Femur (tissue), 1 donor: ENCODE measurements at places on chromosomes 7 and 10.

- no peak for DNase-seq
Observed at GRCh38 chr7:24052572-24053260, 231.3 kb upstream of the NPY start.

GRCh38 chr7:132200141-132200540, 376.1 kb downstream of the PLXNA4 start:
- DNase-seq, result no peak

DNA sequence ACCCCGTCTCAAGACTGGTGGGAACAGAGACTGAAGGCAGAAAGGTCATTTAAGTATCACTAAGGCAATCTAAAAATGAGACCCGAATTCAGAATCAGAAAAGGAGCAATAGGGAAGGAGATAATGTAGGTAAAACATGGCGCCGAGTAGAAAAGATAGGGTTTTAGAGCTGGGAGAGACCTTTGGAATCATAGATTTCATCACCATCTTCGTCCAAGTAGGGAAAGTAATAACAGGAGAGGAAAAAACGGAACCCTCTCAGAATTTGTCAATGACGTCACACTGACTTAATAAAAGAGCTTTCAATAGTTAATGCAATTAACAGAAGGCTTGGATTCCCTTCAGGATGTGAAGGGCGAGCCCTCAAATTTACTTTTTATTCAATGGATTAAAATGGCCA, 1.0 kb upstream of the UBN2 start:
- no peak for DNase-seq

DNA sequence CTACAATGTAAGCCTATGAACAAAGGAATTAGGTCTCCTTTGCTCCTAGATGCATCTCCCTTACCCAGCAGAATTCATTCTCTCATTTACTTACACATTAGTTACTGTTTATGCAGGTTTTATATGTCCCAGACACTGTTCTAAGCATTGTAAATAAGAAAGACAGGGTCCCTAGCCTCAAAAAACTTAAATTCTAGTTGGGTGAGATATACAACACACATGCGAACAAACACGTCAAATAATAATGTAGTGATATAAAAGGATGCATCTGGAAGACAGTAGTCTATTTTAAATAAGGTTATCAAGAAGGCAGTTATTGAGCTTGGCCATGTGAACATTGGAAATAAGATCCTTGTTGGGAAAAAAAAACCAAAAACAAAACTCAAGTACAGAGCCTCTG, 479.7 kb downstream of the DNAJB9 start:
- no peak for DNase-seq

GRCh38 chr7:108099713-108100112, 30.4 kb downstream of the LAMB4 start:
- DNase-seq, result no peak

GRCh38 chr7:152872745-152873118, 113.2 kb downstream of the ACTR3B start:
- no peak for DNase-seq

- DNase-seq, result no peak
Observed at GRCh38 chr7:134599371-134599770, 47.3 kb upstream of the BPGM start.

DNA sequence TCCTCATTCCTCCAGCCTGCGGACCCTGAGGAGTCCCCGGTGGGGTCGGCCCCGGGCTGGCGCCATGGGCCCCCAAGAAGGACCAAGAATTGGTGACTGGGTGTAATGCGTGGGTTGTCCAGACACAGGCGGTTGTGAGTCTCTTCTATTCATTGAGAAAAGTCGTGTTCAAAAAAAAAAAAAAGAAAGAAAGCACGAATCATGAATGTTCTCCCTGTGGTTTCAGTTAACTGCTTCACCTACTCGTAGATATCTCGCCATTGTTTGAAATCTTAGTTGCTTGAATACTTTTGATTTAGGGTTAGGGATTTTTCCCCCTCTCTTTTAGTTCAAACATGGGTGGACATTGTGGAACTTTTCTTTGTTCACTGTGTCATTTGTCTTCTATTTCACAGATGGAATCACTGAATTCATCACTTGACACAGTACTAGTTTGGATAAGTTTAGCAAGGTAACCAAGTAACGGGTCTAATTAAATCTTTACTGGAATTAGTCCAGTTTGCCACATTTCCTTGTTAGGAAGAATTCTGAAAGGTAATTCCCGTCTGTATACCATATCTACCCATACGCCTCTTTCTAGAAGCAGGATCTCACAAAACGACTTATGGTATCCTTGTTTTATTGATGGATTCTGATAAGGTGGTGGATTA, 775 bp downstream of the STARD3NL start:
- no peak for DNase-seq

DNA sequence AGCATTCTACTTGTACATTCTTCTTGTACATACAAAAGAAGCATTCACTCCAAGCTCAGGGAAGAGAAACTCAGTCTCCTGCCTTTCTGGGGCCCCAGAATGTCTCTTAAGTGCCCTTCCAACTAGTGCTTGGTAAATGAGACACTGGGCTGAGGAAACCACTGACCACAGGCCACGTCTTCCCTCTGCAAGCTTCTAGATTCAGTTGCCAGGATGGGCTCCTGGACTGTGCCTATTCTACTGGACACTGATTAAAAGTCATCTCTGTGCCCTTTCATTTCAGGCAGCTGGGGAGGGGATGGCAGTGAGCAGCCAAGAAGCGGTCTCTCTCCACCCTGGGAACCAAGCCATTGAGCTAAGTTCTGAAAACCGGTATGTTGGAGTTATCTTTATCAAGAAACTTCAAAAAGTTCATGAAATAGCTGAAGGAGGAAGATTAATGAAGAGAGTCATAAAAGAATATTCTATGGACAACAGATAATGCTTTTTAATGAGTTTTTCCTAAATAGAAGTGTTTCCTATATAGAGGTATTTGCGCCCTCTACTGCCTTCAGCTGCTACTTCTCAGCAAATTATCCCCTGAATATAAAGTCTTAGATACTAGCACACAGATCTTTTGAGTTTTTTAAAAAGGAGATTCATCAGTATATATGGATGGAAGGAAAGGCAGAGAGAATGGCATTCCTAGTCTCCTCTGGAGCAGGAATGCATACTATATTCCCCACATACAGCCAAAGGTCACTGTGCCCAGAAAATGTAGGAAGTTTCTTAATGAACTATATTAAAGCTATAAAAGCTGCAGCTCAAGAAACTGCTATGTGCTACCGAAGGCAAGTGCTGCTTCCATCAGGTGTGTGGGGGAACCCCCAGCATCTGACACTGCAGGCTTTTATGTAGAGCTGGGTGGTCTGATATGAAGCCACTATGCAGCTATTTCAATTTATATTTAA, 8.4 kb upstream of the IFIT1B start:
- peak; percentile 79 for DNase-seq

GRCh38 chr10:88974012-88974411, 16.6 kb upstream of the FAS start:
- no peak for DNase-seq

- DNase-seq, result no peak
Observed at GRCh38 chr7:148191391-148192065, 399.0 kb upstream of the C7orf33 start.

DNA sequence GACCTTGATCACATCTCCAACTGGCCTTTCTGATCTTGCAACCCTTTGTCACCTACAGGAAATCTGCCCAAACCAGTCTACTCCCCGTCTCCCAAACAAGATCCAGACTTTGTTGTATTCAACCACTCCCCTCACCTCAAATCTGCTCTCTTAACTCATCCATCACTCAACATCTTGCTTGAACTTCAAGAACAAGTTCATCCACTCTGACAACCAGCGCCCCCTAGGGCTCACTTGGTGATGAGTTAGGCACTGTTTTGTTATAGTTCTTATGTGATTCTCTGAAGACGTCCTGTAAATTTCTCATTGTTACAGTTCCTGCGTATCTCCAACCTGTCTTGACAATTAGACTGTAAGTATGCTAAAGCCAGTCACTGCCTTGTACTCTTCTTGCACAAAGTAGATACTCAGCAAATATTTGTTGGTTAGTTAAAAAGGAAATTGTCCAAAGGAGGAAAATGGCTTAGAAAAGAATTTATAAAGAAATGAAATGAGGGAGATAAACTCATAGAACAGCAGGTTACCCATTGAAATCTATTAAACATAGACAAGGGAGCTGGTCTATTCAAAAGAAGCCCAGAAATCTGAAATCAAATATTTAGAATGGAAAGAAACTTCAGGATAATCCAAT, 5.3 kb downstream of the FRMD4A start:
- no peak for DNase-seq

GRCh38 chr7:391411-391951, 101.5 kb downstream of the FOXL3 start:
- DNase-seq, result peak; percentile 15

GRCh38 chr10:78947226-78947625, 121.5 kb upstream of the ZMIZ1 start:
- no peak for DNase-seq

DNA sequence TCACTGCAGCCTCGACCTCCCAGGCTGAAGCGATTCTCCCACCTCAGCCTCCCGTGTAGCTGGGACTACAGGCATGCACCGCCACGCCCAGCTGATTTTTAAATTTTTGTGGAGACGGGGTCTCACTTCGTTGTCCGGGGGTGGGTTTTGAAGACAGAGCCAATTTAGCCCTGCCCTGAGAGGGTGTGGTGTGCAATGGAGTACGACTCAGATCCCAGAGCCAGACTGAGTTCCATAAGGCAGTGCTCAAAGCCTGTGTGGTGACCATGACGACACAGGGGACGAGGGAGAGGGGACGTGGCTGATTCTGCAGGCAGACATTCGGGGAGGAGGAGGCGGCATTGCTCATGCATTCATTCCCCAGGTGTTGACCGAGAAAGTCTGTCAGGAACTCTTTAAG, 72.1 kb downstream of the ZMIZ1 start:
- no peak for DNase-seq

GRCh38 chr7:105691082-105691679, 109.9 kb upstream of the EFCAB10 start:
- DNase-seq, result peak; percentile 21

- DNase-seq, result no peak
Observed at GRCh38 chr10:60877777-60878120, 66.2 kb downstream of the RHOBTB1 start.

DNA sequence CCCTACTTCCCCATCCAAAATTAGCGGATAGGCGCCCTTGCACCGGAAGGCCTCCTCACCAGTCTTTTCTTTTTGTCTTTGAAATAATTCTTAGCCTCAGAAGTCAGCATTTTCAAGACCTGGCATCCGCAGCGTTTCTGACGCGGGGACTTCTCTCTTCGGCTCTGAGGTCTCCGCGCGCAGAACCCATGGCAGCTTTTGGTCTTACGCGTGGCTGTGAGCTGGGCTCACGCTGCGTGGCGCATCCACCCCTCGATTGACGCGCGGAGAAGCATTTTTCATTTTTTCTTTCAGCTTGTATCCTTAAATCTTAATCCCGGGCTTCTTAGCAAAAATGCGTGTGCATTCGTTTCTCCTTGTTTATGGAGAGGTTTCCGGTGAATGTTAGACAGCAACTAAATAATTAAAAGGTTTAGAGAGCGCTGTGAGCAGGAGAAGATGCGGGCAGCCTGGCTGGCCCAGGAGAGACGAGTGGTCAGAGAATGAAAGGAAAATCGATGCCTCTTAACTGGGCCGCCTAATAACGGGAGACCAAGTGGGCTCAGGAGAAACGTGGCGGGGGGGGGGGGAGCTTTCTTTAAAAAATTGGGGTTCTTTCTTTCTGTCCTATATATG, 2.0 kb upstream of the GATA3 start:
- no peak for DNase-seq

DNA sequence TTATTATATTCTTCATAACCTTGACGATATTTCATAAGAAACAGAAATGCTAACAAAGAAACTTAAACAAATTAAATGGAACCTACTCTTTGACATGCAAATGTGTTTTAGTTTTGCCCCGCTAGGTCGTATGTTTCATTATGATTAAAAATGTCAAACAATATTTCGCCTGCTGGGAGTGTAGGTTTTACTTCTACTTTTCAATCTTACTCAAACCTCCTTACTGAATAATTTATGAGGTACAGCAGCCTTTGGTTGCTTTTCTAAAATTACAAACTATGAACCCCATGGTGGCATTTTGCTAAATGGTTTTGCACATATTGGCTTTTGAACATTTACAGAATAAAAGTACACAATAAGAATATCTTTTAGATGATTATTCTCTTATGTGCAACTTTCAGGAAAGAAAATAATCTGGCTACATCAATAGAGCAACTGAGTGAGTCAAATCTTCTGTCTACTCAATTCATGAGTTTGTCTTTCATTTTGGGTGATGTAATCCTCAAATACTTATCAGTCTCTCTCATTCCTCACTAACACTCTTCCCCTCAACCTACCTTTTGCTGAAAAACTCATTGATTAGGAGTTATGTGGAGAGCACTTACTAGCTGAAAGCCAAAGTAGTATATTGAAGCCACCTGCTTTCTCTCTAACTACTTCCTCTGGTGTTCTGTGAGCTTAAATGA, 1226.4 kb downstream of the XPNPEP1 start:
- DNase-seq, result no peak

- DNase-seq, result no peak
Observed at GRCh38 chr7:28700096-28700495, 258.0 kb downstream of the TRIL start.

- DNase-seq, result peak; percentile 56
Observed at GRCh38 chr10:33773253-33773573, 438.7 kb upstream of the NRP1 start.

DNA sequence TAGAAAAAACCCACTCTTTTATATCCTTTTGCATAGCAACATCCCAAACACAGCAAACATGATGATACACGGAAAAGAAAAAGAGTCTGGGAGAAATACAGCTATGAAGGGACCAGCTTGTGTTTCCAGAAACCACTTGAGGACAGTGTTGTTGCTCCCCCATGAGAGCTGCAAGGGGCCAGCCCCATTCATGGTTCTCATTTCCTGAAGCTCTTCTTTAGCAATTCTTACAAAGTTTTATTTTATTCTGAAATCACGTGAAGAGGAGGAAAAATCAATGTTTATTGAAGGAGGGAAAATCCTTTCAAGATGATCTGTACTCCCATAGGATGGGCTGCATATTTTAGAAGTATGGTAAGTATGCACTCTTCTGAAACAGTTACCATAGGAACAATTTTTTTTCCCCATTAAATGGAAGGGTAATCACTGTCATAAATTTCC, 17.5 kb upstream of the PRTFDC1 start:
- DNase-seq, result peak; percentile 71

GRCh38 chr7:130741331-130741995, 7.5 kb upstream of the KLF14 start:
- DNase-seq, result no peak

- DNase-seq, result no peak
Observed at GRCh38 chr7:40536421-40536820, 401.6 kb downstream of the SUGCT start.

GRCh38 chr7:4739528-4739992, 35.9 kb upstream of the AP5Z1 start:
- peak; percentile 42 for DNase-seq

- no peak for DNase-seq
Observed at GRCh38 chr10:96683065-96683464, 37.2 kb downstream of the PIK3AP1 start.
